GM13977 (cell line): ENCODE measurements at places on chromosomes 12 and 14.

- DNase-seq = no peak
Measured at GRCh38 chr12:11734580-11735180, 85.2 kb downstream of the ETV6 start.

DNA sequence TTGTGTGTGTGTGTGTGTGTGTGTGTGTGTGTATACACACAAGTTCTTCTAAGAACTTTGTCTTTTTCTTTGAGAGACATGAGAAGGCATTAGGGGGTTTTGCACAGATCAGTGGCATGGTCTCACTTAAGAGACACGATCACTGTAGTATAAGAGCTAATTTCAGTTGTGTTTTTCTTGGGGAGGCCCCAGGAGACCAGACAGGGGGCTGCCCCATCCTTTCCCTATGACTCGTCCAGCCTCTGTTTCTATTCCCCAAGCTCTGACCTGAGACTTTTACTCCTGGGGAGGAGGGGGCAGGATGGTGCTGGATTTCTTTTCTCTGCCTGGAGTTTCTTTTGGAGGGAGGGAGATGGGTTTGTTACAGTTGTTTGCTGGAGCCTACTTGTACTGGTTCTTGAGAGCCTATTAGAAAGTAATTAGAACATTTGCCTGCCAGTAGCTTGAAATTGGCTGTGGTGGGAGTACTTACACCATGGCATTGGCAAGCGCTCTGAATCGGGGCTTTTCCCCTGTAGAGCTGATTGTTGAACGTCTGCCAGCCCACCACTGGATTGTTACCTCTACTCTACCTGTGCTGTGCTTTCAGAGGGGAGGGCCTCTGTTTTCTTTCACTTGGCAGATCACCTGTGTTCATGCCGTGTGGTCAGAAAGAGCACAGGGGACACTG is 109.5 kb downstream of the TSPAN9 start:
- DNase-seq = peak; percentile 74

- DNase-seq = peak; percentile 79
Measured at GRCh38 chr12:110661337-110661972, 27.5 kb downstream of the HVCN1 start.

DNA sequence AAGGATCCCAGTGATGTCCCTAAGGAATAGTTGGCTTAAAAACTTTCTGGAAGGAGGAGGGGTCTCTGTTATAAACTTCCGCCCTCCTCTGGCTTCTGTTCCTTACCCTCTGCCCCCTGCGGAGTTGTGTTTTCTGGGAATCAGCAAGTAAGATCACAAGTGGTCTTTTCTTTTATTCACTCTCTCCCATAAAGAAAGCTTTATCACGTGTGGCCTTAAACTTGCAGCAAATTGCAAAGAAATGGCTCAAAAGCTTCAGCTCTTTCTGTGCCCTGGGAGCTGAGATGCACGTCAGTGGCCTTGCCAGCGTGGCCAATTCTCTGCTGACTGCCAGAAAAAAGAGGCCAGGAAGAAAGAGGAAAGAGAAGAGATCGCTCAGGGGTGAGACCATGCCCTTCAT is at the start of gene SLCO1C1:
SLCO1C1 (plus strand) TSS at position 101 of the 400 bp plus-strand sequence. CDS start 4,245 bp downstream, outside the sequence.
- no peak for DNase-seq

DNA sequence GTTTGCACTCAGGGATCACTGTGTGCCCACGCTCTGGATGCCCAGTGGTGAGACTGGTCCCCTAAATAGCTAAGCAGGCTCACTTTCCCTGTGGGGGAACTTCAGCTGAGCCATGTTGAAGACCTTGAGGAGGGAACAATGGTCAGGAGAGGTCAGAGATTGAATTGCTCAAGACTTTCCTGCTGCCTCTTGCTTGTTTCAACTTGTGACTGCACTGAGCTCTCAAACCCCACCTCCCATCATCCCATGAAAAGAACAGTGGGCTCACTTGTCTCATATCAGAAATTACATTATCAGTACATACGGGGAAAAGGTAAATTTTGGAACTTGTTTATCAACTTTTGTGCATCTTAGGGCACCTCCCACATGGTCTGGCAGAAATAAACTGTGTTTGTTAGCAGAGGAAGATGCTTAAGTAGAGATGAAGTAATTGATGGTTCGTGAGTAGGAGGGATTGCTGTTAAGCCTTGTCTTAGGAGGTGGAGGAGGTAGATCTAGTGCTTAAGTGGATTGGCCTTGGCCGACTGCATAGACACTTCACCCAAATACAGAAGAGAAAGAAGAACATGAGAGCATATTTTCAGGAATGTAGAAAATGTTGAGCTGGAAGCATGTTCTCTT is 15.0 kb upstream of the SERPINA1 start:
- no peak for DNase-seq

DNA sequence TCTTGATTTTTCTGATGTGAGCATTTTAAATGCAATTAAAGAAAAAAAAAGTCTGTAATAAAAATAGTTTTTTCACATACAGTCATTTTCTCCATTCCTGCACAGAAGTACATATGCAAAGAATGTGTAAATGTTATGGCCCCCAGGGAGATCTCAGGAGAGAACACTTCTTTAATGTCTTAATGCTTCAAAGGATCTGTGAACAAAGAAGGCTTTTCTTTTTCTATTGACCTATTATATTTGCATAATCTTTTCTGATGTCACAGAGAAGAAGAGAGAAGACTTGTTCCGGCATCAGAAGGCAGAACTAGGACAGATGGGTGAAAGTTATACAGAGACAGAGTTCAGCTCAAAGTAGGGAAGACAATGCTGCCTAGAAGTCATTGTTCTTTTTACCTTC is 413.5 kb upstream of the STXBP6 start:
- no peak for DNase-seq

- DNase-seq = no peak
Measured at GRCh38 chr12:42162965-42163364, 18.3 kb upstream of the GXYLT1 start.

DNA sequence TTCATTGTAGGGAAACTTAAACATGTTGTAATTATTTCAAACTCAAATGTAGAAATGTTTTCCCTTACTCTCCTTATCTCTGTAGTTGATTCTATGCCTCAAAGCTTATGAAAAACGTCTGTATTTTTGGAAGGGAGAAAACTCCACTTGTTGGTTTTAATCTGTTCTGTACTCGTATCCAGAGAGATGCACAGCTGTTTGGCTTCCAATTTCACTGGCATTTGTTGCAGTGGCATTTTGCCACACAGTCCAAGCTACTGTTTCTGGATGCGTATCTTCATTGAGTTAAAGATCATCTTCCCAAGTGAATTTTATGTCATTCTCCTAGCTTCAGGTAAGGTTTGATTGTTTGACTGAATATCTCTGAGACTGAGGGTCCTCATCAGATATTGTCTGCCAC is 481.4 kb downstream of the TRHDE start:
- DNase-seq = no peak

- DNase-seq = no peak
Measured at GRCh38 chr12:69123311-69123710, 116.1 kb upstream of the CPSF6 start.

GRCh38 chr12:121166356-121166755 is 33.7 kb downstream of the P2RX7 start:
- no peak for DNase-seq

DNA sequence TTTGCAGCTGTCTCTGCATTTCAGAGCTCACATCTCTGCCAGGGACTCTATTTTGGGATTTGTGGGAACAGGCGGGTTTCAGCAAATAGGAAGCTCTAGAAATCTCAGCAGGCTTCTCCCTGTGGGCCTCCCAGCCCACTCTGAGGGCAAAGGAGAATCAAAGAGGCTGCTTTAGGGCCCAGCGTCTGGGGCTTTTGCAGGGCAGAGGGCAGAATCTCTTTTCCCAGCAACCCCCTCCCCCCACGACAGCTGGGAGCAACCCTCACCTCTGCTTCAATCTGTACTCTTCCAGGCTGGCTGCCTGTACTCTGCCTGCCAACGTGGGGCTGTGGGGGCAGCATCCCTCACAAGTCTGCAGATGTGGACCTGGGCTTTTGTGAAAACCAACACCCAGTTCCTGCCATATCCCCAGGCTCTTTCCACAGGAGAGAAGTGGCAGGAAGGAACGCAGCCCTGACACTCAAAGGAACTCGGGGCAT is 529.6 kb upstream of the TBX3 start:
- no peak for DNase-seq

GRCh38 chr14:77268989-77269600 is 1.9 kb downstream of the NGB start:
- no peak for DNase-seq
